ENCODE measurements at places on chromosomes 4 and X. TPM values are rescaled to one million over a fixed set of nuclear protein-coding genes. Genes with fewer than 3 reads are reported as not detected.

TMPRSS11B gene
- not detected for total RNA-seq

SRPK3 gene
- total RNA-seq = 1.9 TPM

NAP1L2 gene
- total RNA-seq = 5.9 TPM

VCX gene
- not detected for total RNA-seq

TLR10 gene
- total RNA-seq = 0.30 TPM

CLNK gene
- not detected for total RNA-seq

IL2 gene
- not detected for total RNA-seq

MED12 gene
- total RNA-seq = 51.8 TPM

CT45A10 gene
- total RNA-seq = 0.92 TPM

PHKA1 gene
- total RNA-seq = 14.8 TPM

STK32B gene
- 0.83 TPM for total RNA-seq

All from ovary (tissue), 10 donors.